ENCODE measurements at places on chromosomes 16 and 17.
A peak's percentile ranks its signal among the peaks of the same experiment; 100 is the strongest.

DNA sequence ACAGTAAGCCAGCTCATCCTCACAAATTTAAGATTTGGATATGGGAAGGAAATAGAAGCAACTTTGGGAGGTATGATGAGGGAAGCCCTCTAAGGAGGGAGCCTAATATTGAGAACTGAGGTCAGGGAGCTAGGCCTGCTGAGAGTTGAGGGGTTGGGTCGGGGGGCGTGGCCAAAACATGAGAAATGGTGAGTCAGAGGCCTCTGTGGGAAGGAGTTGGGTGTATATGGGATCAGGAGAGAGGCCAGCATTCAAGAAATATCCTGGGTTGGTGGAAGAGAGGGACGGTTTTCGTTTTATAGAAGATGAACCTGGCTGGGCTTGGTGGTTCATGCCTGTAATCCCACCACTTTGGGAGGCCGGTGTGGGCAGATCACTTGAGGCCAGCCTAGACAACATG, 48.4 kb downstream of the CLEC16A start:
- peak; percentile 93 for DNase-seq

DNA sequence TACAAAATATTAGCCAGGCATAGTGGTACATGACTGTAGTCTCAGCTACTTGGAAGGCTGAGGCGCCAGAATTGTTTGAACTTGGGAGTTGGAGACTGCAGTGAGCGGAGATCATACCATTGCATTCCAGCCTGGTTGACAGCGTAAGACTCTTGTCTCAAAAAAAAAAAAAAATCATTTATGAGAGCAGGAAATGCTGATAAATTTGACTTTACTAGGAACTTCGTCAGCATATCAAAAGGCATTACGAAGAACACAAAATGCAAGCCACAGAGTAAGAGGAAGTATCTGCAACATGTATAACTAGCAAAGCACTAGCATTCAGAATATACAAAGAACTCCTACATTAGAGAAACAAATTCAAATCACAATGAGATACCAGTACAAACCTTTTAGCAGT, 279.3 kb downstream of the ZFHX3 start:
- DNase-seq: no peak

- peak; percentile 43 for DNase-seq
These were observed 18.3 kb upstream of the WFIKKN2 start for GRCh38 chr17:50816771-50817751.

DNA sequence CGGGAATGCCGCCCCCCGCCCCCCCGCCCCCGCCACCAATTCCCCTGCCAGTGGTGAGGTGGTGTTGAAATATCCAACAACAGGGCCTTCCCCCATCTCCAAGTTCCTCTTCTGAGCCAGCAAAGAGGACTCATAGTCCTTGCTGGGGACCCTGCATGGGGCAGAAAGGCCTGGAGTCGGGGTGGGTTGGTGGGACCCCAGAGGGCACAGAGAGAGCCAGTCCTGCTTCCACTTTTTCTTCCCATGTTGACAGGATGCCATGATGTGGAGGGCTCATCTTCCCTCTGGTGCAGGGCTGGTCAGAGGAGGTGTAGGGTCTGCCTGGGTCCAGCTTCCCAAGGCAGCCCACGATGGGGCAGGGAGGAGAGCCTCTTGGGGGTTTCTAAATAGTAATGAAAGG, 49.0 kb upstream of the PIK3R6 start:
- DNase-seq: no peak

DNA sequence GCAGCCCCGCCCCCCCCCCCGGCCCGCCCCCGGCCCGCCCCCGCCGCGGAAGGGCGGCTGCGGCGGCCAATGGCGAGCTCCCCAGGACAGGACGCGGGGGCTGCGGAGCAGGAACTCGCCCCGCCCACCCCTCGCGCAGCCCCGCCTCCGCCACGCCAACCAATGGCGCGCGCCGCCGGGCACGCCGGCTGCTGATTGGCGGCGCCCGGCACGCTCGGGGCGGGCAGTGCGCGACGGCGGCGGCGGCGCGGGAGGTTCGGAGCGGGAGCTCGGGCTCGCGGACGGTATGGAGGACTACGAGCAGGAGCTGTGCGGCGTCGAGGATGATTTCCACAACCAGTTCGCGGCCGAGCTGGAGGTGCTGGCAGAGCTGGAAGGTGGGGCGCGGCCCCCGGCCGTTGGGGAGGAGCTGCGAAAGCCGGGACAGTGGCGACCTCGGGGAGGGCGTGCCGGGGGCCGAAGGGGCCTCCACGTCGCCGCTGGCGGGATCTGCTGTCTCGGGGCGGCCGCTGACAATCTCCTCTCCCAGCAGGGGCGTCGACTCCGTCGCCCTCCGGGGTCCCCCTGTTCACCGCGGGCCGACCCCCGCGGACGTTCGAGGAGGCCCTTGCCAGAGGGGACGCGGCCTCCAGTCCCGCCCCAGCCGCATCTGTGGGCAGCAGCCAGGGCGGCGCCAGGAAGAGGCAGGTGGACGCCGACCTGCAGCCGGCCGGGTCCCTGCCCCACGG, at the start of gene CHTF18:
CHTF18 (plus strand) TSS at position 222 of the 728 bp plus-strand sequence; CDS start at position 287, 65 bp downstream.
- DNase-seq: peak; percentile 88

DNA sequence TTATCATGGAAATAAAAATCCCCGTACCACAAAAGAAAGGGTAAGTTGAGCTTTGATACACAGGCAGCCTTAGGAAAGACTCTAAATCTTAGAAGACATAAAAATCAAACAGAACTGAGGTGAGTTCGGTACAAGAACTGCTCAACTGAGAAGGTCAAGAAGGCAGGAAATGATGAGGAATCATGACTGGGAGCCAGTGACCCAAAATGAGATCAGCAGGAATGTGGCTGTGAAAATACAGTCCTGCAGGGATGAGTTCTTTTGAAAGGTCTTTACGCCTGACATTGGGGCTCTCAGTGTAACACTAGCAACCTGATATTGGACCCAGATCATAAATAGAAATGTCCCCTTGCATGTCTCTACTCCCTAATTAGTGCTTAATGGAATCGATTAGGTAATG, 56.3 kb upstream of the CDH11 start:
- peak; percentile 52 for DNase-seq

- DNase-seq: peak; percentile 92
These were observed 3.1 kb downstream of the CDC6 start for GRCh38 chr17:40290629-40291280.

GRCh38 chr16:50476486-50477255, 71.5 kb upstream of the NKD1 start:
- no peak for DNase-seq

DNA sequence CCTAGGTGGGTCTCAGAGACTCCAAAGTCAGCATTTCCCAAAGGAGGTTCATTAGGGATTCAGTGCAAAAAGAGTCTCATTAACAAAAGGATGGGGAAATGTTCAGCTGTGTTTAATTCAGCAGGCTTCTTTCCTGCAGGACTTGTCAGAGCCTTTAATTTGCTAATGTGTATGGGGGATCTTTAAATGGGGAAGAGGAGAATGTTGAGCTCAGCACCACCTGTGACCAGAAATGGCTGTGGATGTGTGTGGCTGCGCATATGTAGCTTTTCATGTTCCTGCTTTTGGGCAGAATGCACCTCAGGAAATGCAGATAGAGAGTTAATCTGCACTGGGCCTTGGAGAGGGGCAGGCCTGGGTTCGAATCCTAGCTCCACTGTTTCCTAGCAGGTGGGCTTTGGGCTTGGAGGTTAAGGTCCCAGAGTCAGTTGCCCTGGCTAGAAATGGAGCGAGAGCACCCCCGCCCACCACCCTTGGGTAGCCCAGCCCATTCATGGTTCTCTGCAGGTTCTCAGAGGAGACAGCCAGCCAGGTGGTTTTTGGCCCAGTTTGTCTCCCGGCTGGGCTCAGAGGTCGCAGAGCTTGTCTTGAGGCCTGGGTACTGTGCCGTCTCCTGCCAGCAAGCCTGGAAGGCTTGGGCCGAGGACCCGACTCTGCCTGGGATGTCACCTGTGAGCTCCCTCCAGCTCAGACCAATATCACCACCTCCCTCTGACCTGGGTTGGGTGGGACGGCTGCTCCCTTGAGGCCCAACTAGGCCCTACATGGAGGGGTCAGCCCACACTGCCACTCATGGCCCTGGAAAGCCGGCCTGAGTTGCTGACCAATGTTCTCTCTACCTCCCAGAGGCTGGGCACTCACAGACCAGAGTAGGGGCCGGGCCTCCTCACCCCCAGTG, 9.3 kb downstream of the ADCY7 start:
- no peak for DNase-seq

GRCh38 chr17:57379237-57379894, 123.0 kb downstream of the MSI2 start:
- DNase-seq: no peak

DNA sequence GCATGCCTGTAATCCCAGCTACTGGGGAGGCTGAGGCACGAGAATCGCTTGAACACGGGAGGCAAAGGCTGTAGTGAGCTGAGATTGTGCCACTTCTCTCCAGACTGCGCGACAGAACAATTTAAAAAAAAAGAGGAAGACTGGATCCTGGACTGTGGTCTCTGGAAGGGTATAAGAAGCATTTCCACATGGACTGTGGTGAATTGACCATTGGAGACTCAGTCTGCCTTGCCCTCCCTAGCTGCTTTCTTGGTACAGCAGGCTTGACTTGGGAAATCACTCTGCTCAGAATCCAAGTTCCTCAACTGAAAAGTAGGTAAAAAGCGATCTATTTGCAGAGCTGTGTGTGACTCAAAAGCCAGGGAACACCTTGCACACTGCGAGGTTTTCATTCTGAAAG, 1.0 kb upstream of the MGRN1 start:
- DNase-seq: no peak

DNA sequence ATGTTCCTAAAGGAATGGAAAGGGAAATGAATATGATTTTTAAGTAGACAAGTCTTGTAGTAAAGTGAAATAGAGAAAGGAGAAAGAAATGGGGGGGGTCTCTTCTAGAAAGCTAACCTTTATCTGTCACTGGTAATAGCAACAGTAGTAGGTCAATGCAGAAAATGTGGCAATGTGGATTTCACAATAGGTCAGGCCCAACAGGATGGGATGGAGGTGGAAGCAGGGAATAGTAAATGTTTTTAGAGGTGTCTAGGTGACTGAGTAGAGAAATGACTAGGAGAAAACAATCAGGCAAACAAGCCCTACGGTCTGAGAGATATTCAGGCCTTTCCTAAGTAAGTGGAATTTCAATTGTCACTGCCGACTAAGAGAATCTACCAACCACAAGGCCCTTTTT, 6.0 kb upstream of the RSKR start:
- no peak for DNase-seq

DNA sequence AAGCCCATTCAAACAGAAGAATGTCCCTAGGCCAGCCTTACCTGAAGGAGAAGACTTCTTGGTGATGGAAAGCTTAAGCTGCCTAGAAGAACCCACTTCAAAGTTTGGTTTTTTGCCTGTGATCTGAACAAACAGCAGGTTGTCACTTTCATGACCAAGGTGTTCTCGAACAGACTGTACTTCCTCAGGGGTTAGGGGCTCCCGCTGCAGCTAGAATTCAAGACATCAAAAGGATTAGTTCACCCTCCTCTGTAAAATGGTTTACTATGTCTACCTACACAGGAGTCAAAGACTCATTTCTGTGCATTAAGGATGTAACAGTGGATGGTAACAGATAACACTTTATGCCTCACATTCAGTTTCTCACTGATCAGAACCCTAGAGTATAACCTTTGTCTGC, 13.2 kb downstream of the CIAPIN1 start:
- no peak for DNase-seq

GRCh38 chr17:57587193-57587969, 157.7 kb downstream of the CCDC182 start:
- DNase-seq: no peak

- DNase-seq: no peak
These were observed 102.5 kb upstream of the CDH5 start for GRCh38 chr16:66263973-66264310.

Measured in foreskin fibroblast (primary cell).